ENCODE measurements at places on chromosomes 4 and X.

- DNase-seq: no peak
Measured at GRCh38 chr4:48079972-48080391, 54.1 kb downstream of the TXK start.

- DNase-seq: no peak
Measured at GRCh38 chr4:15836362-15836761, 58.2 kb downstream of the CD38 start.

DNA sequence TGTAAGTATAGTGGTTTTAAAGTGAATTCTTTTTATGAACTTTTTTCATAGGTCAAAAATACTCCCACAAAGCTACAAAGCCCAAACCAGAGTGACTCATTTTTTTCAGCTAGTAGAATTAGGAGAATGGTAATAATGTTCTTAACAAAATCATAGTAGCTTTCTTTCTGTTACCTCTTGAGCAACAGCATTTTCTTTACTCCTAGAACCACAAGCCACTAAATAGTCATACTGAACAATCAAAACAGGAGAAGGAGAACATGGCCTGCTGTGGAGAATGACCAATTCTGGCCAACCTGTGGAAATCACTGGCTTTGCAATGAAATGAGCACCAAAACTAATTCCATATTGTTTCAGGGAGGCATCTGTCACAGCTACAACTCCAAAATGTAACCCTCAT, 112.9 kb downstream of the AMMECR1 start:
- DNase-seq: no peak

DNA sequence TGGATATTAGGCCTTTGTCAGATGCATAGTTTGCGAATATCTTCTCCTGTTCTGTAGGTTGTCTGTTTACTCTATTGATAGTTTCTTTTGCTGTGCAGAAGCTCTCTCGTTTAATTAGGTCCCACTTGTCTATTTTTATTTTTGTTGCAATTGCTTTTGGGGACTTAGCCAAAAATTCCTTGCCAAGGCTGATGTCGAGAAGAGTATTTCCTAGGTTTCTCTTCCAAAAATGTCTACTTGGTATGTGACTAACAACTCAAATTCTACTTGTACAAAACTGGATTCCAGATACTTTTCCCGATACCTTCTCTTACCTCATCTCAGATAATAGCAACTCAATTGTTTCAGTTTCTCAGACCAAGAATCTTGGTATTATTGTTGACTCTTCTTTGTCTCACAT, 142.4 kb upstream of the GLRA2 start:
- DNase-seq: no peak

DNA sequence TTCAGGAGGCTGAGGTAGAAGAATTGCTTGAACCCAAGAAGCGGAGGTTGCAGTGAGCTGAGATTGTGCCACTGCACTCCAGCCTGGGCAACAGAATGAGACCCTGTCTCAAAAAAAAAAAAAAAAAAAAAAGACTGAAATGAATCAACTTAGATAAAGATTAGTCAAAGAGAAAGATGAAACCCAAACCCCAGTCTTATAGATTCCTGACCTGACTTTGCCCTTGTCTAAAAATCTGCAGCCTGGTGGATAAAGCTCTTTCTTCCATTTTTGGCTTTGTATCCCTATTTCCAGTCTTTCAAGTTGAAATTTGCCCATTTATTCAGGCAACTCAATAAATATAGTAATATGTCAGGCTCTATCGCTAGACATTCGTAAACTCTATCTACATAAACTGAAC, 39.3 kb upstream of the SPINK2 start:
- DNase-seq: no peak

DNA sequence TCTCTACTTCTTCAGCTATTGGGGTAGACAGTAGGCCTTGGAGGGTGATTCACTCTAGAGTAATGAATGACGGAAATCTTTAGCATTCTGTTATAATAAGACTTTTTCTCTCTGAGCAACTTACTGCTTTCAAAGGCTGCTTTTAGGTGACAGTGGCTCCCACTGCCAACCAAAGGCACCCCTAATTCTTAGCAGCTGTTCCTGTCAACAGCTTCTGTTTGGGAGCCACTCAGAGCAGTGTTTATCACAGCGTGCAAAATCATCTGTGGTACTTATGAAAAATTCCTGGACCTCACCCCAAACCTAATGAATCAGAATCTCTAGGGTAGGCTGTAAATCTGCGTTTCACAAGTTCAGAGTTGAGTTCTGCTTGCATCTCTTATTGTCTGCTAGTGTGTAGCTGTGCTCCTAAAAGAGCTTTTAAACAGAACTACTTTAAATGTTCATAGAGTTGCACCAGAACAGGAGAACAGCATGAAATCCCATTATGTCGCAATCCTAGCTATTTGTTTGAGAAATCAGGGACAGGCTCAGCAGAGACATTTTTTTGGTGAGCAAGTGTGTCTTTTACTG, 52.8 kb upstream of the POU4F2 start:
- no peak for DNase-seq

DNA sequence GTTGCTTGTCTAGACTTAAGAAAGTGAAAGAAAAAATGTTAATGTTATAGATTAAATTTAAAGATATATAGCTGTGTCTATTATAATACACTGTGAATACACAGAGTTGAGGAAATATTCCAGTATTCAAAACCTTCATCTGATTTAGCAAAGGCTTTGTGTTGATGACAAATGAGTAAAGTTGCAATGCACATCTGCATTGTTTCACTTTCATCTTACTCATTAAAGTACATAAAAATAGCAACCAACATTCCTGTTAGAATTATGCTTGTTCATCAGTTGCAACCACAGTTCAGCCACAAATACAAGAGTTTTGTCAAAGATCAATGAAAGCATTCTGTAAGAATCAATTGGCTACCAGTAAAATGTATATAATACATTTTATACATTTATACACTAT, 346.4 kb upstream of the SLC7A11 start:
- no peak for DNase-seq

- no peak for DNase-seq
Measured at GRCh38 chr4:74297539-74297938, 10.7 kb upstream of the EPGN start.

DNA sequence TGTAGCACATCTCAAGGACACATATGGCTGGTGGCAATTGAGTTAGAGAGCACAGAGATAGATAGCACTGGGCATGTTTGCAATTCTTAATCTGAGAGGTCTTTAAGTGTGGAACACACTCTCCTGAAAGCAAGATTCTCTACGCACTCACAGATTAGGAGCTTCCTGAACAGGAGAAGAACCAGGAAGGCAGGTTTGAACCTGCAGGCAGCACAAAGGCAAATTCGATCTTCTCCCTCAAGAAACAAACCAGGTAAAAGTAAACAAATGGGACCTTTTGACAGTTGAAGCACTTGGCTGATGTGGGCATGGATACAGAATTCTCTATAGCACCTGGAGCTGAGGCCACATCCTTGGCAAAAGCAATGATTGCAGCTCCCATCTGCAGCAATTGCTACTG, 24.3 kb downstream of the HS3ST1 start:
- no peak for DNase-seq

GRCh38 chrX:17474892-17475291, 99.9 kb downstream of the NHS start:
- DNase-seq: no peak

DNA sequence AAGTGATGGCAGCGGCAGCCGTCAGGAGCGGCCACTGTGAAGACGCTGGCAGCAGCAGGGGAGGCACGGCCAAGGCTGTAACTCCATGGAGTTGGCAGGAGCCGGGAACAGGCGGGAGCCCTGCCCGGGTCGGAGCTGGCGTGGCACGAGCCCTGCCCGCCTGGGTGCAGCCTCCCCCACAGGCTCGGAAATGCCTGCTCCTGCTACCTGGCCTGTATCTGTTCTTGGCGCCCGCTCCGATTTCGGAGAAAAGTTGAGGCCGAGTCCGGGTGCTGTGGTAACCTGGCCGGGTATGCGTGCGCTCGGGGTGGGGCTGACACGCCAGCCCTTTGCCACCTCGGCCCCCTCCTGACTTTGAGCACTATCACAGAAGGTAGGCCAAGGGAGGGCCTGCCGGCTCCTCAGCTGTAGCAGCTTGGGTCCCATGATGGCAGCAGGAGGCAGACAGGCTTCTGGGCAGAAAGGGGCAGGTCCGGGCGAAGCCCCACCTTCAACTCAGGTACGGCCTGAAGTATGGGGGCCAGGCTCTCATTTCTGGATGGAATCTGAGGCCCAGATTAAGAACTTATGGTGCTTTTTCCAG, 51.2 kb upstream of the SHISA3 start:
- no peak for DNase-seq

DNA sequence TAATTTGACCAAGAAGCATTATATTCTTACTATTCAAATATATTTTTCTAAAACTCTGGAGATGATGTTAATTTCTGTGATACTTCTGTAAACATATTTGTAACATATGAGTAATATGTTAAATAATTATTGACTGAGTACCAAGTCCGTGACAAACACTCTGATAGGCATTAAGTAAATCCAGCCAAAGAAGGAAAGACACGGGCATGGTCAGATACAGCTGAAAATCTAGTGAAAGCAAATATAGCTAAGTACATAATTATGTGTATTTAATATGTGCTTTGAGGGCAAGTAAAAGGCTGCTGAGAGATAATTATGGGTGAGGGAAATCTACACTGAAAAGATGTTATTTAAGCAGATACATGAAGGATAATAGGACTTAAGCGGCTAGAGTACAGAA, 1263.6 kb upstream of the ADGRL3 start:
- DNase-seq: no peak

- DNase-seq: no peak
Measured at GRCh38 chr4:518569-519083, 19.6 kb downstream of the PIGG start.

DNA sequence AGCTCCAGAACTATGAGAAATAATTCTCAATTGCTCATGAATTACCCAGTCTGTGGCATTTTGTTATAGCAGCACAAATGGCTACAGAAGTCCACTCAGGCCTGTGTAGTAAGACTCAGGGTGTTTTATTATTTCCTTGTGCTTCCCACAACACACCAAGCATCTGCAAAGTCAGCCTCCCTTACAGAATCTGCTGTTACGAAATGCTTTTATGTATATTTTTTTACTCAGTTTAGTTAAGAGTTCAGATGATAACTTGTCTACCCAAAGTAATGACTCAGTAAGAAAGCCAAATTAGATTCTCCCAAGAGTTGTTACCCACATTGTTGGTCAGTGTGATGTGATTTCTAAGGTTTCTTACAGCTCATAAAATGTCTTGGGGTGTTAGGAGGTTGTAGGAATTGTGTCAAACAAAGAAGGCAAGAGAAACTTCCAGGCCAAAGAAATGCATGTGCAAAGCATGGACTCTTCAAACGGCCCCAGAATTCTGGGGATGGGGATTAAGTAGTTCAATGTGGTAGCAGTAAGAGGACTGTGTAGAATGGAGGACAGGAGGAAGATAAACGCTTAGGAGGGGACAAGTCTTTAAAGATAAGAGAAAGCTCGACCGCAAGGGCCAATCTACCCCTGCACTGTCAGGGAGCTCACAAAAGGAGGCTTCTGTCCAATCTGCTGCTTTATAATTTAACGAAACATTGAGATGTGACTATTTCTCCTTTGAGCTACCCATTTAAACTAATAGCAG, 35.4 kb upstream of the TMEM184C start:
- DNase-seq: no peak

- DNase-seq: no peak
Measured at GRCh38 chrX:15301924-15302323, 13.5 kb downstream of the ASB11 start.

Data from activated T-helper 1 cell treated with anti-CD3 and anti-CD28 coated beads, Interleukin-2, amount 50 U/mL, for 16 hours (primary cell).